ENCODE measurements at places on chromosomes 16 and 17.

DNA sequence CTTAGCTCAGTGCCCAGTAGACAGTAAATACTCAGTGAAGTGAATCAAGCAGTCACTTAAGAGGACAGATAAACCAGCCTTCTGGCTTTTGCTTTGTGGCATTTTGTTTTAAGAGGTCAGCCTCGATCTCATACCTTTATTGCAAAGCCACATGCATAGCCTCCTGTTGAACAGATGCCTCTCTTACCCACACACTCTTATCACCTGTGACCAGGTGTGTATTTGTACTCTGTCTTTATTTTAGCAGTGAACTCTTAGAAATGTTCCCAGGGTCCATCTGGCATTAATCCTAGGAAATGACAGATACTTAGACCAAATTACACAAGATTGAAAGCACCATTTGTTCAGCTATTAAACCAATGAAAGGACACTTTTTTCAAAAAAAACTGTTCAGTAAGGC lies 1426.5 kb downstream of the CDH11 start:
- no peak for DNase-seq

- DNase-seq = no peak
These were observed 167.7 kb upstream of the KCNJ16 start for GRCh38 chr17:69907132-69907847.

GRCh38 chr17:77839698-77840512 lies 118.6 kb upstream of the TNRC6C start:
- no peak for DNase-seq

DNA sequence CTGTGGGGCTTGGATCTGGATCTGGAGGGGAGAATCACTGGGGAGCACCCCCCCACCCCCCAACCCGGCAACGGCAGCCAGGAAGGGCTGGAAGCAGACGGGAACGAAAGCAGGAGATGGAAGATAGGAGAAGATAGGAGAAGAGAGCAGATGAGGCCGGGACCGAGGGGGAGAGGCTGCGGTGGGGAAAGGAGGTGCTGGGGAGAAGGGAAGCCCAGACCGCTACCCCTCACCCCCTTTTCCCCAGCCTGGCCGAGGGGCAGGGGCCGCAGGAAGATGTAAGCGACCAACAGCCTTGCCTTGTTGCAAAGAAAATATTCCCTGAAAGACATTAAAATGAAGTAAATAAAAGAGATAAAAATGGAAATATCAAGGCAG lies 26.8 kb upstream of the CBFA2T3 start:
- no peak for DNase-seq

GRCh38 chr17:29210879-29211278 lies 30.7 kb upstream of the MYO18A start:
- DNase-seq = no peak

- peak; percentile 70 for DNase-seq
These were observed 1.4 kb downstream of the TEN1 start for GRCh38 chr17:75980188-75981018.

All from Caki2 (cell line).